ENCODE measurements at places on chromosomes 5 and 9. TPM values are rescaled to one million over a fixed set of nuclear protein-coding genes. Genes with fewer than 3 reads are reported as not detected.

DNA sequence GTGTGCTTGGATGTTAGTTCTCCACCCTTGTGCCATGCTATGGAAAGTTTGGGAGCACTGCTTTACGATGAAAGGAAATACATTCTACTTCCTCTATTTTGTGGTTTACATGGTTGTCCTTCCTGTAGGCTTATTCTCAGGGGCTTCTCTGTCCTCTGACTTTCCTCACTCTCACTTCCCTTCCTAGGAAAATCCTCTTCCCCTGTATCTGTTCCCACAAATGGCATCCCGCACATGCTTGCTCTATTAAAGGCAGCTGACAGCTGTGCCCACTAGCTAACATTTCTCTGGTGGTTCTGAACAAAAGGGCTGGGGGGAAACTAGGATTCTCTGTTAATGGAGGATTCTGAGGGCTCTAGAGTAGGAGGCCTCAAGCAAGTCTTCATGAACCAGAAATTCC is 52.4 kb downstream of the FAM170A start:
- no peaks in the 10 kb centered on the region for H3K4me1 ChIP-seq
- H3K27ac ChIP-seq: no peak overlapping the region
- H3K36me3 ChIP-seq: no peaks in the 10 kb centered on the region
- DNase-seq: no peak

DNA sequence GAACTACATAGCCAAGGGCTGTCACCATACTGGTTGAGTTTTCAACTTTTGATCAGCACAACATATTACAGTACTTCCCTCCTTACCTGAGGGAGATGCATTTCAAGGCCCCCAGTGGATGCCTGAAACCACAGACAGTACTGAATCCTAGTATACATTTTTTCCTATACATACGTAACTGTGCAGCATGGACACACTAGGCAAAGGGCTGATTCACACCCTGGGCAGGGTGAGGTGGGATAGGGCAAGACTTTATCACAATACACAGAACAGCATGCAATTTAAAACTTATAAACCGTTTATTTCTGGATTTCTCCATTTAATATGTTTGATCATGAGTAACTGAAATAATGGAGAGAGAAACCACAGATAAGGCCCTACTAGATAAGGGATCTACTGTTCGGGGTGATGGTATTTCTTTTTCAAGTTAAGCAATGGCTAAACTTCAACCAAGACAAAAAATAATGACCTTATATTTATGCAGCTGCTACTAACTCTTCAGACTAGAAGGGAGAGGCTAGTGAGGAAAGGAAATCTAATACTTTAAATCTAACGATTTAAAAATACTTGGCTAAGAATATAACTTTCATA is 186.9 kb upstream of the GNA14 start:
- H3K4me1 ChIP-seq: peaks cover 40% of the 10 kb centered on the region
- no peaks in the 10 kb centered on the region for H3K36me3 ChIP-seq
- no peak for DNase-seq
- no peak overlapping the region for H3K27ac ChIP-seq
- no peaks in the 10 kb centered on the region for H3K27me3 ChIP-seq

- DNase-seq: no peak
- no peaks in the 10 kb centered on the region for H3K27me3 ChIP-seq
- H3K4me3 ChIP-seq: no peak overlapping the region
- H3K4me1 ChIP-seq: no peaks in the 10 kb centered on the region
These were observed 326.1 kb downstream of the EDIL3 start for GRCh38 chr5:84058561-84058960.

GRCh38 chr9:98134702-98135557 is 15.9 kb upstream of the TRIM14 start:
- no peaks in the 10 kb centered on the region for H3K36me3 ChIP-seq
- H3K4me1 ChIP-seq: no peaks in the 10 kb centered on the region
- no peak overlapping the region for H3K4me3 ChIP-seq
- DNase-seq: no peak
- H3K27me3 ChIP-seq: no peaks in the 10 kb centered on the region

C9orf153 gene
- 0.33 TPM for total RNA-seq

DNA sequence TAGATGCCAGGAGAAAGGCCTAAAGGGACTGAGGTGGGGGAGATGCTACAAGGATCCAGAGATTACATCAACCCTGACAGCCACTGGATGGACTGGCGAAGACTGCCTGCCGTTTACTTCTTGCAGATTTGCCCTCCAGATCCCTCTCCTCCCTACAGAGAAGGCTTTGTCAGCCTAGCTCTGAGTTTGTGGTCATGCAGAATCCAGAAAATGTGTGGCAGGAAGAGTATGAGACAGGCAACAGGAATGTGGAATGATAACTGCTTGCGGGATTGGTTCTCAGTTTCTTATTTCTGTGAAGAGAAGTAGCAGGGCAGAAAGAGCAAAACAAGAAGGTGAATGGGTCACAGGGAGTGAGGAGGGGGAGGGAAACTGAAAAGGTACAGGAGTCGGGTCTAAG is 129.6 kb downstream of the TLE1 start:
- H3K27ac ChIP-seq: no peak overlapping the region
- no peaks in the 10 kb centered on the region for H3K27me3 ChIP-seq
- no peaks in the 10 kb centered on the region for H3K36me3 ChIP-seq
- peaks cover 23% of the 10 kb centered on the region for H3K4me1 ChIP-seq
- DNase-seq: no peak

TMEM252 gene
- total RNA-seq: not detected

Data from esophagus muscularis mucosa (tissue), 4 donors.